ENCODE measurements at places on chromosomes 11 and 22.

- DNase-seq, result no peak
These were observed 2.5 kb upstream of the RCOR2 start for GRCh38 chr11:63919267-63920125.

- DNase-seq, result no peak
These were observed 4.4 kb downstream of the NAALADL1 start for GRCh38 chr11:65053827-65054508.

DNA sequence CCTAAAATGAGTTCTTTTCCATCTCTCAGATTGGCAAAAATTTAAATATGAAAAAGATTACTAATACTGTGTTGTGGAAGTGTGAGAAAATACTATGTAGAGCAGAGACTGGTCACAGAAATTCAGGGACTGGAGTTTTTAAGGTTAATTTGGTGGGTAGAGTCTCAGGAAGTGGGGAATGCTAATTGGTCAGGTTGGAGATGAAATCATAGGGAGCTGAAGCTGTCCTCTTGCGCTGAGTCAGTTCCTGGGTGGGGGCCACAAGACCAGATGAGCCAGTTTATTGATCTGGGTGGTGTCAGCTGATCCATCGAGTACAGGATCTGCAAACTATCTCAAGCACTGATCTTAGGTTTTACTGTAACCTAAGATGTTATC is 29.4 kb upstream of the TMEM86A start:
- DNase-seq, result peak; percentile 39

- no peak for DNase-seq
These were observed 20.9 kb upstream of the KIAA0930 start for GRCh38 chr22:45261407-45262088.

DNA sequence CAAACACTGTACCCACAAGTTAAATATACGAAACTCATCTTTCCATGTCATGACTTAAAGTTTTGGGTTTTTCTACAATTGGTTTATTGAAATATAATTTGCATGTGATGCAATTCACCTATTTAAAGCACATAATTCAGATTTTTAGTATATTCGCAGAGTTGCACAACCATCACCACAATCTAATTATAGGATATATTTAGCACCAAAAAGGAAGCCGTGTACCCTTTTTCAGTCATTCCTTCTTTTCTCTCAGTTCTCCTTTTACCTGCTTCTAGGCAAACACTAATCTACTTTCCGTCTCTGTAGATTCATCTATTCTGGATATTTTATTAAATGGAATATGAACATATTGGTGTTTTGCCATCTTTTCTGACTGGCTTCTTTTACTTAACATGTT is 1458.1 kb upstream of the TENM4 start:
- DNase-seq, result no peak

All from RPMI7951 (cell line).